ENCODE measurements at places on chromosomes 12 and 14. TPM values are rescaled to one million over a fixed set of nuclear protein-coding genes. Genes with fewer than 3 reads are reported as not detected.

Gene POTEM
- not detected for polyA plus RNA-seq

Gene TBC1D30
- polyA plus RNA-seq, result 14.3 TPM

Gene SDSL
- polyA plus RNA-seq, result 17.4 TPM

Gene OTOGL
- 0.22 TPM for polyA plus RNA-seq

Gene SLCO1B1
- polyA plus RNA-seq, result not detected

Gene MCRS1
- polyA plus RNA-seq, result 54.7 TPM

GRCh38 chr14:65329911-65330310, 82.6 kb upstream of the FUT8 start:
- DNase-seq, result no peak

DNA sequence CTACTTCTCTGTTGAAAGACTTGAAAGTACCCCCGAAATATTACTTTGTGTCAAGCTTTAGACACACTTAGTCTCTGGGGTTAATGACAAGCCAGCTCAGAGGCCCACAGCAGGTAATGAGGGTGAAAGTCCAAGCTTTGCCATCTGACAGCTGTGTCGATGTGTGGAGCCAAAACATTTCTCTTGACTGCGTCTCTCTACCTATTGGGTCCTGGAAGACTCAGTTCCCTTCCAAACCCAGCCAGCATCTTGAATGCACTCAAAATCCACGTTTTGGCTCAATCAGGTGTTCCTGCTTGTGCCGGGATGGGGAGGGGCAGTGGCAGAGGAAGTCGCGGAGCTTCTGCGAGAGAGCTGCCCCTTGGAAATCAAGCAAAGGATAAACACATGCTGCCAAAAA, 3.2 kb downstream of the PLXNC1 start:
- DNase-seq, result peak; percentile 76

DNA sequence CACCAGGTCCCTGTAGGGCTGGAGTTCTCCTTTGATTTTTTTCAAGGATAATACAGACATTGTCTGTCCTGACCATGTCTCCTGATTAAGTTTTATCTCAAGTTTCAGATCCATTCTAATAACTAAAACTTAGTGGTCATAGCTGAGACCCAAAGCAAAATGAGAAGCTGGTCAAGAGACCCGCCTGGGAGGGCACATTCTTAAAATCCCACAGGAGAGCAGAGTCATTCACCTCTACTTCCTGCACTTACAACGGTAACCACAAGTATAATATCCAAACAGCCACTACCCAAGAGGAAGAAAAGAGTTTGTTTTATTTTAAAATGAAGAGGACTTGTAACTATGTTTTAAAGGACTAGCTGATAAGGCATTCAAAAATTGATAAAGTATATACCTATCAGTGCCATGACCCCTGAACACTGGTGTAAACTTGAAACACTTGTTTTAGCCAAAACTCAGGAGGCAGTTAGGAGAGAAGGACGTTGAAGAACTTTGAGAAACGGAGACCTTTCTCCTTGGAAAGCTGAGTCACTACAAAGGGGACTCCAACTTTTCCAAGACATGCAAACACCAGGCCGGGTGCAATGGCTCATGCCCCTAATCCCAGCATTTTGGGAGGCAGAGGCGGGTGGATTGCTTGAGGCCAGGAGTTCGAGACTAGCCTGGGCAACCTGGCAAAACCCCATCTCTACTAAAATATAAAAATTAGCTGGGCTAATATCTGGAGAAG, 478.2 kb downstream of the GLT1D1 start:
- DNase-seq, result no peak

DNA sequence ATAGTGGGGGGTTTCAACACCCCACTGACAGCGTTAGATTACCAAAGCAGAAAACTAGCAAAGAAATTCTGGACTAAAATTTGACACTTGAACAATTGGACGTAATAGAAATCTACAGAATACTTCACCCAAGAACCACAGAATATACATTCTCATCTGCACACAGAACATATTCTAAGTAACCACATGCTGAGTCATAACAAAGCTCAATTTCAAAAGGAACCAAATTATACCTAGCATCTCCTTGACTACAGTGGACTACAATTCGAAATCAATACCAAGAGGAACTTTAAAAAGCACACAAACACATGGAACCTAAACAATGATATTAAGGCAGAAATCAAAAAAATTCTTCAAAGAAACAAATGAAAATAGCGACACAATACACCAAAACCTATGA, 871.6 kb upstream of the MDGA2 start:
- no peak for DNase-seq

DNA sequence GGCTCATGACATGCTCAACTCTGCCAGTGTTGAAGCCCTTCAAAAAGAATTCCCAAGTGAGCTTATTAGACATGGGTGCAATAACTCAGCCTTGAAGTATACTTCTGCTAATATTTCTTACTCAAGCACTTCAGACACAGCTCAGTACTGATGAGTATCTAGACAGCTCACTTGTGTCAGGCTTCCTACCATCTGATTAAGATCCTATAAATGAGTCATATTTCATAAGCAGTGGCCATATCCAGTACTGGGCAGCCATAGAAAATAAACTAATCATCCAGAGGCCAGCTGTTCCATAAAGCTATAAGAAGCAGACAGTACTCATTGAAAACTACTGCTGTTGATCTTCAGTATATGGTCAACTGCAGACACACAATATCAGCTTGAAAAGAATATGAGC, 12.9 kb downstream of the FSCB start:
- no peak for DNase-seq

- DNase-seq, result no peak
Observed at GRCh38 chr12:19826980-19827550, 387.8 kb downstream of the AEBP2 start.

- peak; percentile 20 for DNase-seq
Observed at GRCh38 chr14:57390806-57391516, 575 bp downstream of the NAA30 start.

GRCh38 chr14:78829274-78829673, 659.1 kb downstream of the NRXN3 start:
- no peak for DNase-seq

DNA sequence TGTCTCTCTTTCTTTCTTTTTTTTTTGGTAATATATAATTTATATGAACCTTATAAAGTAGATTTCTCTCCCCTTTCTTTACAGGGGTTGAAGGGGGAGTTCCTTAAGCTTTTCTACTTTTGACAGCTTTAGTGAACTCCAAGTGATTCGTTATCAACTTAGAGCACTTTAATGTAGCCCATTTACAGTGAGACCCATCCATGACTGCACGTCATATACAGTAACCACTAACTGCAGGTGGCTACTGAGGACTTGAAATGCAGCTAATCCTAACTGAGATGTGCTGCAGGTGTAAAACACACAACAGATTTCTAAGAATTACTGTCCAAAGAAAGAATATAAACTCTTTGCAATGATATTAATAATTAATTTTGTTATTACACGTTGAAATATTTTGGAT, 582 bp downstream of the LRRIQ1 start:
- DNase-seq, result no peak

- no peak for DNase-seq
Observed at GRCh38 chr12:118033323-118033722, 16.8 kb downstream of the RFC5 start.

DNA sequence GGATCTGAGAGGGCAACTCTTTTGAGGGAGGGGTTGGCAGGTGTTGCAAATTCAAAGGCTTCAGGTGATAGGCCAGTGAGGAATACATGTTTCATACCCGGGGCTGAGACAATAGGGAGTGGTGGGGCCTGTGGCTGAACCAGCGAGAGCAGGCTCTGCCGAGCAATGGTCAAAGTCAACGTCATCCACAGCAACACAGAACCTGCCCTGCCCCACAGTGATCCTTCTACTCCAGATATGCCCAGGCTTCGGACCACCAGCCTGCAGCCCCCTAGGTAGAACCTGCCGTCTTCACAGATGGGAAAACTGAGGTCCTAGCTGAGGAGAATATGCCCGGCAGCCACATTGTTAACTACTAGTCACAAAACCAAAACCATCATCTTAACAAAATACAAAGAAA, 4.1 kb downstream of the SERPINA1 start:
- no peak for DNase-seq

- no peak for DNase-seq
Observed at GRCh38 chr12:27008081-27008480, 6.1 kb downstream of the TM7SF3 start.

DNA sequence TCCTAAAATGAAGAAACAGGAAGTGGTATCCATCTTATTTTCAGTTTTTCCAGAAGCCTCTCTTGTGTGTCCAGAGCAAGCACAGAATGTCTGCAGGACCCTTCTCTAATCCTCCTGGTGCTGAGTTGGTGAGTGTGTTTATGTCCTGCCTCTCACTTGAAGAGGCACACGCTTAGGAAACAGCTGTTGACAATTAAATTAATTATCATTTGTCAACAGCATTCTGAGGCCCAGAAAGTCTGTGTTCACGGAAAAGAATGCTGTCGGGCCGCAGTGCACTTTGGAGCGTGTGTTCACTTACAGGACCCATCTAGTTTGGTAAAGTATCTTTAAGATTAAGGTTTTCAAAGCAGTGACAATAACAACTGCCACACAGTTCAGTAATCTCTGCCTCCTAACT, 70.5 kb downstream of the LMNTD1 start:
- peak; percentile 8 for DNase-seq

DNA sequence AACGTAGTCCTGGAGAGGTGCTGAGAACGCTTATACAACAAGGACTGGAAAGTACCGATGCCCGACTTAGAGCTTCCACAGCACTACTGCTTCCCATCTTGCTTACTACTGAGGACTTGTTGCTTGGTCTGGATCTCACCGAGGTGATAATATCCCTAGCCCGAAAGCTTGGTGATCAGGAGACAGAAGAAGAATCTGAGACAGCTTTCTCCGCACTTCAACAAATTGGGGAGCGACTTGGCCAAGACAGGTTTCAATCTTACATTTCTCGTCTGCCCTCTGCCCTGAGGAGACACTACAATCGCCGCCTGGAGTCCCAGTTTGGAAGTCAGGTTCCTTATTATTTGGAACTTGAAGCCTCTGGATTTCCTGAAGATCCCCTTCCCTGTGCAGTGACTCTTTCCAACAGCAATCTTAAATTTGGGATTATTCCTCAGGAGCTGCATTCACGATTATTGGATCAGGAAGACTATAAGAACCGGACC, 1.1 kb downstream of the TOGARAM1 start:
- DNase-seq, result no peak

DNA sequence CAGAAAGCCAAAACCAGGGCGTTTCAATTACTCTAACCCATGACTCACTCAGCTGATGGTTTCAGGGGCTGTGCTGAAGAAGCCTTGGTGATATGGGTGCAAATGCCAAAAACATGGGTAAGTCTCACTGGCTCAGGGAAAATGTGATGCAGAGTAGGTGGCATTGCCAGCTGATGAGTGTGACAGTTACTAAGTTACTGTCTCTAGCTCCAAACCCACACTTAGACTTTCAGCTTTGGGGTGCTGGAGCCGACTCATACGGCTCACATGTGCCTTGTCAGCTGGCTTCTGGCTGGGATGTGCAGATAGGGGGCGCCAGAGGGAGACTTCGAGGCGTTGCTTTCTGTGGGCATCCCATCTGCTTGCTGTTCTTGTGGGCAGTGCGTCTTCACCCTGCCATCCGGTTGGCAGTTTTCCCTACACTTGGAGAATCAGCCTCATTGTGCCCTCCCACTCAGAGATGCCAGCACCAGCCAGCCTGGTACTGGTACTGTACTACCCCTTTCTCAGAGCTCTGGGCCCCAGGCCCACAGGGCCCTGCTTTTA, 11.1 kb upstream of the KRT7 start:
- peak; percentile 70 for DNase-seq

- DNase-seq, result no peak
Observed at GRCh38 chr14:68318828-68319227, 474.0 kb downstream of the ZFP36L1 start.

GRCh38 chr12:83099436-83099835, 412.7 kb downstream of the TMTC2 start:
- DNase-seq, result no peak

- DNase-seq, result no peak
Observed at GRCh38 chr12:88814779-88815178, 234.5 kb upstream of the KITLG start.

Measured in large intestine (tissue), 12 donors.